Hepatic stellate cell (primary cell): ENCODE measurements at places on chromosomes 12 and 14.

- DNase-seq: no peak
Observed at GRCh38 chr12:84730561-84731162, 181.9 kb downstream of the SLC6A15 start.

- DNase-seq: no peak
Observed at GRCh38 chr14:54478636-54479215, 10.1 kb downstream of the GMFB start.

GRCh38 chr12:31586728-31587127, 4.2 kb downstream of the DENND5B start:
- no peak for DNase-seq

DNA sequence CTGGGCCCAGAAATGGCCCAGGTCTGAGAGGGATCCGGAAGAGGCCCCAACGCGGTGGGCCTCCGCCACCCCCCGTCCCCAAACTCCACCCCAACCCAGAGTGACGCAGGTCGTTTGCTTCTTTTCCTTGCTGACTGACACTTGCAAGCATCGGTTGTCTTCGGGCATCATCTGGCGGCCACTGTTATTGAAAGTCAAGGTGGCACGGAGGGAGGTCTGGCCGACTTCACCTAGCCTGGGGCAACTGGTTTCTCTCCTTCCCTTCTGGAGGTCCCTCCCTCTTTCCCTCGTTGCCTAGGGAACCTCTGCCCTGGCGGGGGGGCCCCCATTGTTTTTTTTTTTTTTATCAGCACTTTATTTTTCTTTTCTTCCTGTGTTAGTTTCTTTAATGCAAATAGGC, 241.8 kb downstream of the ALG10 start:
- DNase-seq: no peak

DNA sequence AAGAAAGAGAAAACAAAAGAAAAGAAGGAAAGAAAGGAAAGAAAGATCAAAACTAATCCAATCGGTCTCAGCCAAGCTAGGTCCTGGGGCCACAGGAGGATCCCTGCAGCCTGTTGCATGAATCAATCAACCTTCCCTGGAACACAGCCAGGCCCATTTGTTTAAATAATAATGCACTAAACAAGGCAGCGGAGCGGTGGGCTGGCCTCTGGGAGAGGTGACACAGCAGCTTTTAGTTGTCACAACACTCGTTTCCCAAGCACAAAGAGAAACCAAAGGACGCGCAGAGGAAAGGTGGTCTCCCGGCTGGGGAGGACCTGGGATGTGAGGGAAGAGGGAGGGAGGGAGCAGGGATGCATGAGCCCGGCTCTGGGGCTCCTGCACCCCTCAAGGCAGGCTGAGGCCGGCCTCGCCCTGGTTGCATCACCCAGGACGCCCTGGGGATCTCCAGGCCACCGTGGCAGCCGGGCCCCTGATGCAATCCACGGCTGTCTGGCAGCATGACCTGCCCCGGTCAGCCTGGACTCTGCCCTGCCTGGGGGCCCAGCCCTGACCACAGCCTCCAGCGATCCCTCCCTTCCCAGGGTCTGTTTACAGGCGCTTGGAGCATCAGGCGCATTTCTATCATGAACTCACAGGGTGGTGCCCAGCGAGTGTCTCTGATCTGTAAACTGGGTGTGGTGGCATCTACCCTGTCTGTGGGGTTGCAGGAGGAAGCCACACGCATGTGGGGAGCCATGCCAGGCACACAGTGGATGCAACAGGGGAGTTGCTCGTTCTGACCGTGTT, 32.5 kb downstream of the MMP17 start:
- DNase-seq: peak; percentile 84

DNA sequence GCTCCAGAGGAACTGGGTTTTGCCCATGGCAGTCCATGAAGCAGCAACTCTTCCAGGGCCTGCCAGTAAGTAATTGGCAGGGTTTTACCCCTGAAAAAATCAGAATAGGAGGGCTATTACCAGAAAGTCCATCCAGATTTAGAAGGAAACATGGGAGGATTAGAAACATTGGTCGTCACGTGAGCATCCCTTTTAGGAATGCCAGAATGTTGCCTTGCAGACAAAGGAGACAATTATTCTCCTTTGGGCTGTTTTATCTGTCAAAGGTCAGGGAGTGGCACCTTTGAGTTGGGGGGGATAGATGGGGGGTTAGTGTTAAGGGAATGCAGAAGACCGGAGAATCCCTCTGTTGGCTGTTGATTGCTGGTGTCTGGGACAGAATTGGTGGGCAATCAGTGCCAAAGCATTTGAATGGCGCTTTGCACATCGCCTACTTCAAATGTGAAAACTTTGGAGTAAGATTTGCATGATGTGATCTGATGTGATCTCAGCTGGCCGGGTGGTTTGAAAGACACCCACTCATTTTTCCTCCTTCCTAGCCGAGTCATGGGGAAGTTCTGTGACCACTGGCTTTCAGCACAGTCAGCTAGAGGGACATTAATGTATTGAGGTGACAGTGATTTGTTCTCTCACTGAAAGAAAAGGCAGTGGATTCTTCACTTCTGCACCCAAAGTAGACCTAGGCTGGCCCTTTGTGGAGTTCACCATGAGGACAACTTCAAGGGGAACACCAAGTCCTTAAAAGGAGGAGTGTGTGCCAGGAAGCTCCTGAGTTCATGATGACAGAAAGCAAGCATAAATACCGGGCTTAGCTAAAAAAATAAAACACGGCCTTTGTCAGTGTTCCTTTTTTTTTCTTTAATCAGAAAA, 31.4 kb downstream of the FLVCR2 start:
- no peak for DNase-seq

GRCh38 chr12:21129351-21129750, 1.6 kb upstream of the SLCO1B1 start:
- no peak for DNase-seq

GRCh38 chr12:19161216-19161615, 31.7 kb downstream of the PLEKHA5 start:
- no peak for DNase-seq

- no peak for DNase-seq
Observed at GRCh38 chr14:82642425-82642824, 1108.8 kb upstream of the SEL1L start.

GRCh38 chr14:101193106-101193844, 289.8 kb upstream of the RTL1 start:
- DNase-seq: no peak
